ENCODE measurements at places on chromosomes 11 and 22.

- DNase-seq: no peak
Observed at GRCh38 chr11:32184723-32185376, 94.0 kb downstream of the RCN1 start.

DNA sequence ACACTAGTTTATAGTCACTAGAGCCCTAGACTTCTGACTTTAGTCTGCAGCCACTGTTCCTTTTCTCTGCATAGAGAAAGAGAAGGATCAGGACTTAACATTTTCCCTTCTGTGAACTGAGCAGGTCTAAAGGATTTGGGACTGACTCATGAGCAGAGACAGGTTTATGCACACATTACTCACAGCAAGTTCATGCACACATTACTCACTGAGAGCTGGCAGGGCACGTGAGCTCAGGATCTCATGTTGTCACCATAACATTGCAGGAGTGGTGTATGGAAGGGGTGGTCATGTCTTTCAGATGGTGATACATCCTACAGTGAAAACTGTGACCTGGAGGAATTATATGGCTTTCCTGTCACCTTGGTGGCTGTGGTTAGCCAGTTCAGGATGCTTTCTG lies 56.4 kb downstream of the CEP164 start:
- DNase-seq: no peak

- DNase-seq: no peak
Observed at GRCh38 chr22:29703569-29704195, 16.1 kb upstream of the CABP7 start.

GRCh38 chr11:47282462-47282861 lies 12.5 kb downstream of the MADD start:
- DNase-seq: no peak

DNA sequence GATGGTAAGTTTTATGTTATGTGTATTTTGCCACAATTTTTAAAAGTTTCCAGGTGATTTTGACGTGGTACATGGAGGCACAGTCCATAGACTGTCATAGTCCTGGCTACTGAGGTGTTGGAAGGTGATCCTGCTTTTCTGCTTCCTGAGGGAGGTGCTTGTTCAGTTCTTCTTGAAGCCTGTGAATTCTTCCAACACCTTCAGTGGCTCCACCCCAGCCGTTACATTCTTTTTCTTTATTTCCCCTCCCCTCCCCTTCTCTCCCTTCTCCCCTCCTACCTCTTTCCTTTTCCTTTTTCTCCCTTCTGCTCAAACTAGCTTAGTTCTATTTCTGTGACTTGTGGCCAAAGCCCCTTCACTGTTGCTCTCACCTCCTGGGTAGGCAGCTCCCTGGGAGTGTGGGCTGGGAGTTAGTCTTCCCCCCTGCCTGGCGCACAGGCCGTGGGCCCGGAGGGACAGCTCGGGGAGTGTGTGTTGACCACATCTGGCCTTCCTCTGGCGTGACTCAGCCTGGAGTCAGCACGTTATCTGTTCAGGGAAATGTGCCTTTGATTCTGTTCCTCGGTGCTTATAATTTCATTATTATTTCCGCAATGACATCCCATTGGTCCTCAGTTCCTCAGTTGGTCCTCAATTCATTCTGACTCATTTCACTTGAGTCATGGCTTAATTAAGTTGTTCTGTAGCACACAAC lies 566.2 kb downstream of the TBC1D22A start:
- no peak for DNase-seq

DNA sequence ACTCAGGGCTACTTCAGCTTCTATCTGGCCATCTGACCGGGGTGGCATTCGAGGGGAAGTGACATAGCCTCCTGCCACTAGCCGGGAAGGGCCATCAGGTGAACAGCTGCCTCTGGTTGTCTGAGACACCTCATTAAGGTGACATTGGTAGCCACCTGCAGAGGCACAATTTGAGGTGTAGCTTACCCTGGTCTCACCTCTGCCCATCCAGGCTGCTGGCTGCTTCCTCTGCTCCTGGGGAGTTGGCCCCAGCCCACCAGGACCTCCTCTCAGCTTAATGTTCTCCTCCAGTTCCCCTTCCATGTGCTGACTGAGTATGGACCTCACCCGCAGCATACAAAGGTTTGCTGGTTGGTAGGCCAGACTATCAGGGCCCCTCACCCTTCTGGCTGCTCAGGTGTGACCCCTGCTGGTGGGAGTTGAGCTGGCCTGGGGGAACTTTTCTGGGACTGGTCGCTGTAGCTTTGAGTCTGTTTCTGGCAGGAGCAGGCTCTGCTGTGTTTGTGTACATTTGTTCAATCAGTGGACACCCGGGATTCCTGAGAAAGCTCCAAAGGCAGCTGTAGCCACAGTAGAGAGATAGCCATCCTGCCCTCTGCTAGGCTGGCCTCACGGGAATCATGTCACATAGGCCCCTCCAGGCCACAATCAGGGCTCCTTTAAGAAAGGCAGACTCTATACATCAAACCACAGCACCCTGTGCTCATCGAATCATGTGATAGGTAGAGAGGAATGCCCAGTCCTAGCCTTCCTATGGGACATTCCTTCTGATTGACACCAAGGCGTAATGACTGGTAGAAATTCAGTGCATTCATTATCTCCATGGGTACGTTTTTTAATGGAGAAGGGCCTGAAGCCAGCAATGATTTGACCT lies 295.1 kb upstream of the PLET1 start:
- peak; percentile 79 for DNase-seq

GRCh38 chr11:26112264-26112663 lies 219.7 kb upstream of the ANO3 start:
- DNase-seq: no peak

- no peak for DNase-seq
Observed at GRCh38 chr11:115892016-115892415, 387.8 kb upstream of the CADM1 start.

DNA sequence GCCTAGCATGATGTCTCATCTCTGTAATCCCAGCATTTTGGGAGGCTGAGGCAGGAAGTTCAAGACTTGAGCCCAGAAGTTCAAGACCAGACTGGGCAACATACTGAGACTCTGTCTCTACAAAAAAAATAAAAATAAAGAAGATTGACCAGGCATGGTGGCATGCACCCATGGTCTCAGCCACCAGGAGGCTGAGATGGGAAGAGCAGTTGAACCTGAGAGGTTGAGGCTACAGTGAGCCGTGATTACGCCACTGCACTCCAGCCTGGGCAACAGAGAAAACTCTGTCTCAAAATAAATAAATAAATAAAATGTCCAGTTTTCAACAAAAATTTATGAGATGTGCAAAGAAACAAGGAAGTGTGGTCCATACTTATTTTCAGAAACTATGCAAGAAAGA lies 28.3 kb downstream of the EFCAB6 start:
- DNase-seq: no peak

- no peak for DNase-seq
Observed at GRCh38 chr22:20174785-20175596, 24.1 kb upstream of the CCDC188 start.

- no peak for DNase-seq
Observed at GRCh38 chr22:32232191-32232830, 22.8 kb downstream of the SLC5A4 start.

GRCh38 chr22:46000081-46001027 lies 23.4 kb upstream of the WNT7B start:
- no peak for DNase-seq

- no peak for DNase-seq
Observed at GRCh38 chr11:128749974-128750373, 56.1 kb downstream of the FLI1 start.

DNA sequence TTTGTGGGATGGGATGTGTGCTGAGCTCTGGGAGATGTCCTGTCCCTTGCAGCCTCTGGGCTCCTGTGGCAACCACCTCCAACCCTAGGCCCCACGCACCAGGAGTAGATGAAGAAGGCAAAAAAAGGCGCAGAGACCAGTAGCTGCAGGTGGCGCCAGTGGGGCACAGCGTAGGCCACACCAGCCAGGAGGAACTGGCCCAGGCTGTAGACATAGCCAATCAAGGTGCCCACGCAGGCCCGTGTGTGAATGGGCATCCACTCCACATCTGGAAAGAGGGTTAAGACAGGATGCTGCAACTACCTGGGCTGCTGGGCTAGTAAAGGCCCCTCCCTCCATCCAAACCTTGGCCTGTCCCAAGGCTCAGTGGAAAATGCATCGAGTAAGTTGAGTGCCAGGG lies 3.0 kb downstream of the SLC22A6 start:
- no peak for DNase-seq

DNA sequence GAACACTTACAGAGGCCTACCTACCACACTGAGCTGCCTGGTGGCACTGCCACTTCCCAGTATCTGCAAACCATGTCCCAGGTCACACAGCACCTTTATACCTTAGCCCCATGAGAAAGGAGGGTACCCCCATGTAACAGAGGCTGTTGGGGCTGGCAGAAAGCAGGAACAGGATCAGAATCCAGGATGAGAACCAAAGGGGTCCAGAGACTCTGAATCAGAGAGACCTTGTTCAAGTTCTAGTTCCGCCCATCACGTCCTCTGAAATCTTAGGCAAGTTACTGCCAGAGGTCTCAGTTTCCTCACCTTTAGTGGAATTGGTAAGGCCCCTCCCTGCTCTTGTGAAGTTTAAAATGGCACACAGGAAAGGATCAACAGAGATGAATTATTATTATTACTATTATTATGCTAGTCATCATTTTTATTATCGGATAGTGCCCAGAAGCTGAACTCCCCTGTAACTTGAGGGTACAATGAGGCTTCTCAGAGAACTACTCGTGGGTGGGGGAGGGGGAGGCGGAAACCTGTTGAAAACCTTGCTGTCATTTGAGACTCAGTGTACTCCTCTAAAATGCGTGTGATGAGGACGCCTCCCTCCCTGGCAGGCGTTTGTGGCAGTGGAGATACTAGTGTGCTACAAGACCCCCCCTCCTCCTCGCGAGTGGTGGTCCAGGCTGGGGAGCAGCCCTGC lies 9.3 kb downstream of the SELENOM start:
- no peak for DNase-seq

GRCh38 chr11:44883277-44883676 lies 67.4 kb downstream of the TP53I11 start:
- no peak for DNase-seq

GRCh38 chr11:46554213-46555147 lies 39.3 kb downstream of the AMBRA1 start:
- no peak for DNase-seq

DNA sequence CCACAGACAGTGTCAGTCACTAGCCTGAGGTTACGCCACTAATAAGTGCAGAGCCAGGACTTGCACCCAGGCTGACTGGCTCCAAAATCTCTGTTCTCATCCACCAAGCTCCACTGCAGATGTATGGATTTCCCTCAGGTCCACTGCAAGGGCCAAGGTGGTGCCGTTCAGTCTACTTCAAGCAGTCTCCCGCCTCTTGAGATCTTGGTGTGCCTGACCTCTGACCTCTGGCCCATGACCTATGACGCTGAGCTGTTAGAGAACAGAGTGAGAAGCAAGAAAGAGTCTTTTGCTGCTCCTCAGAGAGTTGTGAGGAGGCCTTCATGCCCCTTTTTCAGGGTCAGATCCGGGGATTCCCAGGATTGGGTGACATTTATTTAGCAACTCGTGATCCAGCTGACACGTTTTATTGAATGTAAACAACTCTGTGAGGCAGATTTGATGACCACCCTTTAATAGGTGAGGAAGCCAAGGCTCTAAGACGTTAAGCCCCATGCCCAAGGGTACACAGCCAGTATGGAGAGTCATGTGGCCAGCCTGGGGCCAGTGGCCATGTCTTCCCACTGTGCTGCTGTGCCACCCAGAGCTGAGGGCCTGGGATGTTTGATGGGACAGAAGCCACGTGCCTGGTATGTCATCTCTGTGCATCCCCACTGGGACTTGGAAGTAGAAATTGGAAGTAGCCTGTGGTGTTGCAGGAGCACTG lies 25.2 kb downstream of the DCPS start:
- DNase-seq: no peak

DNA sequence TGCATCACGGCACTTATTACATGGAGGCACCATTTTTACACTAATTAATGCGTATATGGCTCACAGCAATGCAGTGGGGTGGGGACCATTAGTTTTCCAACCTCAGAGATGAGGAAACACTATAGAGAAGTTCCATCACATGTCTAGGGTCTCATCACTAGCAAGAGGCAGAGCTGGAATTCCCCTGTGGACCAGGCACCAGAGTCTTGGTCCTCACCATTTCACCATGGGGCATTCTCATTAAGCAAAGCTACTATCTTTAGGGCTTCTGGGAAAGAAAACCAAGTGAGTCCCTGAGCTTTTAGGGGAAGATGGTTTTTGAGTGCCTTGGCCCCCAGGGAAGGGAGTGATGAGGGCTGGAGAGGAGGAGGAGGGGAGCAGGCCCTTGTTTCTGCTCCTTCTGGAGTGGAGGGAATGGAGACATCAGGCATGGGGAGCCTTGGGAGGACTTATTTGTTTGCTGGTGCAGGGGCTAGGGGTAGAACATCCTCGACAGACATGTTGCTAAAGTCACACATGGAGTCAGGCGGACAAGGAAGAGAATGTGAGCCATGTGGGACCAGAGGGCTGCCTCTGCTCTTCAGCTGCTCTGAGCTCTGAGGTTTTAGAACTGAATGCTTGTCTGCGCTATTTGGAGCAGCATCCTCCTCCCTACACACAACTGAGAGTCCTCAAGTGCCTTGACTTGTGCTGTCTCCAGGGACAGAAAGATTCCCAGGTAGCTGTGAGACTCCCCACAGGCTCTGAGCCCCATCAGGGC lies 40.3 kb upstream of the ZBED5 start:
- DNase-seq: no peak

DNA sequence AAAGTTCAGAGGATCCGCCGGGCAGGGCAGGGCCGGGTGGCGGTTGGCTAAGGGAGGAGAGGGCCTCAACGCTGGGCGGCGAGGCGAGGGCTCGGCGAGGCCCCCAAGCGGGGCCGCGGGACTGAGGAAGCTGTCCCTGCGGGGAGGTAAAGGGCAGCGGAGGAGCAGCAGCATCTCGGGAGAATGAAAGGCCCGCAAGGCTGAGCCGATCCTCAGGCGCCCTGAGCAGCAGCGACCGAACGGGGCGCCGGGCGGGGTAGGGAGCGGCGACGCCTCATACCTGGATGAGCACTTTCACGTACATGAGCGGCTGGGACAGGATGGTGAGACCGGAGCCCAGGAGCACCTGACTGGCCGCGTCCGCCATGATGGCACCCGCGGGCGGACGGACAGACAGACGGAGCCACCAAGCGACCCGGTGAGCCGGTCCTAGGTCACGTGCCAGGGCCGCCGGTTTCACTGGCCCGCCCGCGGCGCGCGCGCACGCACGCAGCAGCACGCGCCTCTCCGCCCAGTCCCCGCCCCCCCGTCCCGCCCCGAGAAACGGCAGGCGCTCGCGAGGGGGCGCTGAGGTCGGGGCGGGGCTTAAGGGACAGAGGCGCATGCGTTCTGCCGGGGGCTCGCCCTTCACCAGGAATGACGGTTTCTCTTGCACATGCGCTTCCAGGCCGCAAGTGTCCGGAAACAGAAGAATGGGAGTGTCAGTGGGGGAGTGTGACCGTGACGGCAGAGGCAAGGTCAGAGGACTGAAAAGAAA lies at the start of gene MTCH2:
TSS of gene MTCH2 (minus strand) at position 461 of the 757 bp plus-strand sequence. CDS start at position 367, 94 bp downstream.
- DNase-seq: peak; percentile 97

DNA sequence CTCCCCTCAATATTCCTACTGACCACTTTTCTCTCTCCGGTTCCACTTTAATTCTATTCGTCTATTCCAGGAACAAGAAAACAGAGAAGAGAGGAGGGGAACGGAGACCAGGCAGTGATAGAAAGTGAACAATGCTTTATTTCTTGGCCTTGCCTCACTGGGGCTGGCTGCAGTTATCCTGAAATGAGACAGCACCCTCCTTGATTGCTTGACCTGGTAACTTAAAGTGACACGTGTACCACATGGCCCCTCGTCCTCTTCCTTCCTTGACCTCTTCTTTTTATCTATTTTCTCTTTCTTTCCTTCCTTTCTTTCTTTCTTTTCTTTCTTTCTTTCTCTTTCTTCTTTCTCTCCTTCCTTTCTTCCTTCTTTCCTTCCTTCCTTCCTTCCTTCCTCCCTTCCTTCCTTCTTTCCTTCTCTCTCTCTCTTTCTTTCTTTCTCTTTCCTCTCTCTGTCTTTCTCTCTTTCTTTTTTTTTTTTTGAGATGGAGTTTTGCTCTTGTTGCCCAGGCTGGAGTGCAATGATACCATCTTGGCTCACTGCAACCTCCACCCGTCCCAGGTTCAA lies 52.8 kb upstream of the CLMP start:
- DNase-seq: no peak

Measured in stimulated activated CD4-positive, alpha-beta T cell treated with anti-CD3 and anti-CD28 coated beads, Interleukin-15, amount 100 ng/mL, for 24 hours (primary cell).